ENCODE measurements at places on chromosomes 2 and 18. TPM values are rescaled to one million over a fixed set of nuclear protein-coding genes. Genes with fewer than 3 reads are reported as not detected.

GRCh38 chr2:14263053-14263452 is 369.5 kb upstream of the LRATD1 start:
- DNase-seq = no peak

The POTEC gene
- not detected for total RNA-seq

DNA sequence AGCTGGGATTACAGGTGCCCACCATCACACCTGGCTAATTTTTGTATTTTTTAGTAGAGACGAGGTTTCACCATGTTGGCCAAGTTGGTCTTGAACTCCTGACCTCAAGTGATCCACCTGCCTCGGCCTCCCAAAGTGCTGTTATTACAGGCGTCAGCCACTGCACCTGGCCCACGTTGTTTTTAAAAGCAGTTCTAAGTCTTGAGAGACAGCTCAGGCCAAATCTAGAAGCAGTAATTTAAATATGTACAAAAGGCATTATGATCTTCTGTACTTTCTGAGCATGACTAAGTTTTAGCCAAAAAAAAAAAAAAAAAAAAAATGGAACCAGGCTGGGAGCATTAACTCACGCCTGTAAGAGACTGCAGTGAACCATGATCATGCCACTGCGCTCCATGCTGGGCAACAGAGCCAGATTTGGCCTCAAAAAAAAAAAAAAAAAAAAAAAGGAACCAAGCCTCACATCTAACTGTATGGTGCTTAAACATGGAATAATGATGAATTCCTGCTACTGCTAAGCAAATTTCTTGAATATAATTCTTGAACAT is 4.0 kb downstream of the ABHD3 start:
- no peak for DNase-seq

GRCh38 chr2:132725148-132725547 is 55.1 kb upstream of the LYPD1 start:
- DNase-seq = no peak

DNA sequence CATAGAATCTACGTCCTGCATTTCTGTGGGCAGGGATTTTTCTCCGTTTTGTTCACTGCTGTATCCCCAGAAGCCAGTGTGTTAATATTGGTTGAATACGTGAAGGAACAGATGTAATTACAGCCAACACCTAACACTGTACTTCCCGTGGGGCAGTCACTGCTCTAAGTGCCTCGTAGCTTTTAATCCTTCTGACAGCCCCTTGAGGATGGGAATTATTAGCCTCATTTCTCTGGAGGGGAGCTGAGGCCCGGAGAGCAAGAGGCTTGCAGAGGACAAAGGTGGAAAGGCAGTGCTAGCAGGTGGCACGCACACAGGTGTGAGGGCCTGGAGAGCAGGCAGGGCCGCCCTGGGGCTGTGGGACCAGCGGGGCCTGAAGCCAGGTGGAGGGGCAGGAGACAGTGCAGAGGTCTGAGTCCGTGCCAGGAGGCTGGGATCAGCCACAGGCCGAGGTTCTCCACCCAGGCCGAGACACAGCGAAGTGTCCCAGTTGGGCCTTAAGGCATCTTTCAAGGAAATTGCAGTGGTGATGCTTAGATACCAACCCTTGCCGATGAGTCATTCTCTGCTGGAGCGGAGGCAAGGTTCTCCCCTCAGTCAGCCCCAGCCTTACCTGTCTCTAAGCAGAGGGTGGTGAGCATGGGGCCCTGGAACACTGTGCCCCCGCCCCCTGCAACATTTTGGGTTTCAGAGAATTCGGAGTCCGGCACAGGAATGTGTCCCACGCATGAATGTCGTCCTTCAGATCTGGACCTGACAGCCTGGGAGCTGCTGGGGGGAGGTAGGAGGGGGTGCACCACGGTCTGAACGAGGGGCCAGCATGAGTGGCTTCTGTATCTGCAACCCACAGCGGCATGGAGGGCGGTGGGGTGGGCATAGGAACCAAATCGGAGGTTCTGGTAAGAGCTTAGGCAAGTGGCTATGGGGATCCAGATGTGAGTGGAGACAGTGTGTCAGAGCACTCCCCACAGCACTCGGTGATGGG is 122.6 kb downstream of the GBX2 start:
- DNase-seq = no peak

- DNase-seq = no peak
These were observed 535 bp downstream of the ATG4B start for GRCh38 chr2:241637795-241638660.

The CD302 gene
- total RNA-seq = 13.9 TPM

The PLCD4 gene
- total RNA-seq = 1.4 TPM

DNA sequence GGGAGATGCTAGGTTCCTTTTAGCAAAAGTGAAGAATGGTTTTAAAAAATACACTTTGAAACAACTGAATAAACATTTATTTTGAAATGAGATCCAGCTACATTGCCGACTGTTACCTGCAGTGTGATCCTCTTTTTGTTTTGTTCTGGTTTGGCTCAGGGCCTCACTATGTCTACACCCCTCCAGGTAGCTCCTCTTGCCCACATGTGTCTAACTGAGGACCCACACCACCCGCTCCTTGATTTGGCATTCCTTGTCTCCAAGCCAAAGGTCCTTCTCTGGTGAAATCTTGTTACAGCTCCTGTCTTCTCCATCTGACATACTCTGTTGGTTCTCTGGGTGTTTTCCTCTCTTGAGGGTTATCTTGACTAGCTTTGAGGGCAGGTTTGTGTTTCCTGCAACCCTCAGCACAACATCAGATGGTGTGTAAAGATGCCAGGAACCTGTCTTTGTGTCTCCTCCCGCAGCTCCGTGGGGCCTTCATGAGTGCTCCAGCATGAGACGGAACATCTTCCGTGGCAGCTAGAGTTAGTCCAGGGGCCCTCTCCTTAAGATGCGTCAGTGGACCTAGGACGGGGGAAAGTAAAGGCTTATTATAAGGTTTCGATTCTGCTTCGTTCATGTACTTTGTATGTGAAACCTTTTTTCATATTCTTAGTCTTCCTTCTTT is 32.1 kb downstream of the MAP4K4 start:
- no peak for DNase-seq

The HOXD1 gene
- 0.89 TPM for total RNA-seq

GRCh38 chr2:238287737-238288649 is at the start of gene PER2:
Gene PER2, minus strand, starts transcription at chr2:238288610. Its CDS starts 10,674 bp downstream, at chr2:238277936.
- DNase-seq = no peak

DNA sequence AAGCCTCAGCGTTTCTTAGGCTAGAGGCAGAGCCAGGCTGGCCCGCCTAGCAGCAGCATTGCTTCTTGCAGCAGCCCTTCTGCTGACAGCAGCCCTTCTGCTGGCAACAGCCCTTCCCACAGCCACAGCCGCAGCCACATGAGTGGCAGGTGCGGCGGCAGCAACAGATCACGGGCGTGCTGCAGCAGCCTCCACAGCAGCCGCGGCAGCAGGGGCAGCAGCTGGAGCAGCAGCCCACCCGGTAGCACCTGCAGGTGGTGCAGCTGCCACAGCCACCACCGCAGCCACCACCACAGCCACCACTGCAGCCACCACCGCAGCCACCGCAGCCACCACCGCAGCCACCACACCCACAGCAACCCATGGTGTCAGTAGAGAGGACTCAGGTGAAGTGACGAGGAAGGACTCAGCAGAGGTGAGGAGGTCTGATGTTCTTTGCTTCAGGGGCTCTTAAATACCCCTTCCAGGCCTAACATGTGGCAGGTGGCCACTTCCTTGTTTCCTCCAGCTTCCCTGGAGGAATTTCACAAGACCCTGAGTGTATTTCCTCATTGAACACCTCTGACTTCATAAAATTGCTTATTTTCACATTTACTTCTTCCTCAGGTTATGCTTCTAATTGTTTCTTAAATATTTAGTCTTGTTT is at the start of gene SCYGR6:
SCYGR6 (minus strand) TSS at position 364 of the 646 bp plus-strand sequence; CDS start at position 364, 0 bp downstream.
- no peak for DNase-seq

GRCh38 chr18:12038082-12038638 is 55.5 kb upstream of the ANKRD62 start:
- no peak for DNase-seq

The BCL11A gene
- total RNA-seq = 150 TPM

GRCh38 chr18:55269622-55270021 is 310.4 kb upstream of the CCDC68 start:
- no peak for DNase-seq

DNA sequence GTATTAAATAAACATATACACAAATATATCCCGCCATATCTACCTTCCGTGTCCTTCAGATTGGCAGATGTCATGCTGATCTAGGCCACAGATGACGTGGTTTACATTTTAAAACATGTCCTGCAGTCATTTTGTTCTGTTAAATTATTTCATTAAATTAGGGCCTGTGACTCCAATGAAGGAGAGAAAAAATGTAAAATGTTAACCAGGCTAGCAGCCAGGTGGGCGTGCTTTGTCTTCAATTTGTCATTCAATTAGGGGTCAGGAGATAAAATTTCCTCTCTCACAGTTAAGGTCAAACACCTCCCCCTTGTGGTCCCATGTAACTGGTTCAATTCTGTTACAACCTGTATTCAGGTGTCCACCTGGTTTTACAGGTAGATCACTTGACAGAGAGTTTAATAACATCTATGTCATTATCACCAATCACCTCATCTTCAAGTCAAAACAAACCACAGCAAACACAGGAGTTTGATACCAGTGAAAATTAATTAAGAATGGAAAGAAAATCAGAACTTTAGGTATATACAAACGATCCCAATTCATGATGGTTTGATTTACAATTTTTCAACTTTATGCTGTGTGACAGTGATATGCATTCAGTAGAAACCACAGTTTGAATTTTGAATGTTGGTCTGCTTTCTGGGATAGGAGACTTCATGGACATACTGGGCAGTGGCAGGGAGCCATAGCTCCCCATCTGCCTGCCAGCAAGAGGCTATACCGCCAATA is 339.4 kb downstream of the CMPK2 start:
- no peak for DNase-seq

GRCh38 chr2:16687955-16688354 is 22.3 kb upstream of the CYRIA start:
- no peak for DNase-seq

DNA sequence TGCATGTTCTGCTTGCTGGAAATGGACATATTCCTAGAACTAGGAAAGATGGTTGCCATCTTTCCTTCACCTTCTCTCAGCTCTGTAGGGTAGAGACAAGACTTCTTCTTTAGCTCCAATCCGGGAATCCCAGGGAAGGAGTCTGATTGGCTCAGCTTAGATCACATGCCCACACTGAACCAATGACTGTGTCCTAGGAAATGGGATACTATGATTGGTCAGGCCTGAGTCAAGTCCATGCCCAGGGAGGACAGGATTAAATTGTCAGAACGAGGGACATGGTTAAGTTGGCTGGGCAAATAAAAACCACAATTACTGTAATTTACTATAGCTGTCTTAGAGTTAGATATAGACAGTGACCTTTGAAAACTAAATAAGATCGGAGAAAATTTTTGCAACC is 31.4 kb downstream of the SEMA4F start:
- DNase-seq = no peak

- DNase-seq = no peak
These were observed 10.5 kb downstream of the NAPG start for GRCh38 chr18:10536280-10536679.

The IL18RAP gene
- not detected for total RNA-seq

The STARD6 gene
- total RNA-seq = not detected

DNA sequence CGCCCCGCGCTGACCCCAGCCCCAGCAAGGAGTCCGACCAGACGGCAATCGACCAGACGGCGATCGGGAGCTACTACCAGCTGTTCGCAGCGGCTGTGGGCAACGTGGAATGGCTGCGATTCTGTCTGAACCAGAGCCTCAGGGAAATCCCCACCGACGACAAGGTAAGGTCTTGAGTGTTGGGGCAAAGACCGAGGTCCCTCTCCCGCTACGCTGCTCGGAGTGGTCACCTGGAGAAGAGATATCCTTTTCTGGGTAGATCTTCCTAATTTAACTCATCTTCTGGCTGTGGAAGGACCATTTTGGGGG is 704 bp downstream of the ANKRD53 start:
- no peak for DNase-seq

DNA sequence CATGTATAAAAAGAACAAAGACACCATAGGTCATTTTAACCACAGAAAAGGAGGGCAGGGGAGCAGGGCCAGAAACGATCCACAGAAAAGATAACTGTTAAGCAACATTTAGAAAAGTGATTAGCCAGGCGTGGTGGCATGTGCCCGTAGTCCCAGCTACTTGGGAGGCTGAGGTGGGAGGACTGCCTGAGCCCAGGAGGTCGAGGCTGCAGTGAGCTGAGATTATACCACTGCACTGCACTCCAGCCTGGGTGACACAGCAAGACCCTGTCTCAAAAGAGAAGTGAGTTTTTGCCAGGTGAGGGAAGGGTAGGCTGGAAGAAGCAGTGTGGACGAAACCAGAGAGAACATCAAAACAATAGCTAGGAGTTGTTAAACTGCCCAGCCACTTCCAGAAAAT is 3.3 kb downstream of the WDR12 start:
- no peak for DNase-seq

DNA sequence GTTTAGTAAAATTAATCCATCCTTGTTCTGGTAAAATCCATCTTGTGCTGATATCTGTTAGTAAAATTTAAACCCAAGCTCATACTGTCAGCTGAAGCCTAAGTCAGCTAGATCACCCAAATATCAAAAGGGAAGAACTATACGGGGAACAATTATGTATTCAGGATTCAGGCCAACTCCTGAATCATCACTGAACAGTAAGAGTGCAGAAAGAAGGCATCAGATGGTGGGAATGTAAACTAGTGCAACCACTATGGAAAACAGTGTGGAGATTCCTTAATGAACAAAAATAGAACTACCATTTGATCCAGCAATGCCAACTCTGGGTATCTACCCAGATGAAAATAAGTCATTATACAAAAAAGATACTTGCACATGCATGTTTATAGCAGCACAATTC is 81.8 kb downstream of the RAPGEF4 start:
- DNase-seq = no peak

GRCh38 chr2:73291093-73291460 is 2.3 kb downstream of the EGR4 start:
- no peak for DNase-seq

The L3MBTL4 gene
- 12.9 TPM for total RNA-seq

The UGT1A8 gene
- total RNA-seq = not detected

The MAP3K19 gene
- not detected for total RNA-seq

DNA sequence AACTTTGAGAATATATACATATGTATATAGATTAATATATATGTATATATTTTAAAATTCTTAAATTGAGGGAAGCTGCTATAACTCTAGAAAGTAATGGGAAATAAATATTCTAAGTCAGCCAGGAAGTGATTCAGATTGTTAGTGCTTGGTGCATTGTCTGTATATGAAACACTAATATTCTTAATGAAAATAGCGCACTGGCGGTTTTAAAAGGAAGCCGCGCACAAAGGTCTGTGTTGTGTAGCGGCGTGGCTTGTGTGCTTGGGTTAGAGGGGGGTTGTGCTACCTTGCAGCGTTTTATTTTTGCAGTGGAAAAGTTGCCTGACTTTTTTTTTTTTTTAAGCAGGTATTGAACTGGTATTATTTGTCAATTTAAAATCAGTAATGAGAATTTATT is 11.3 kb downstream of the TSHZ1 start:
- DNase-seq = no peak

- DNase-seq = no peak
These were observed 304.6 kb upstream of the LYPD1 start for GRCh38 chr2:132974467-132975095.

The BIN1 gene
- total RNA-seq = 8.8 TPM

The ARHGAP28 gene
- total RNA-seq = 11.1 TPM

GRCh38 chr18:32258558-32259204 is 68.8 kb downstream of the MEP1B start:
- DNase-seq = no peak

The LYPD6 gene
- not detected for total RNA-seq

Data from suprapubic skin (tissue), 4 donors.